Body of pancreas (tissue), 4 donors: ENCODE measurements at places on chromosomes 13 and 19.

DNA sequence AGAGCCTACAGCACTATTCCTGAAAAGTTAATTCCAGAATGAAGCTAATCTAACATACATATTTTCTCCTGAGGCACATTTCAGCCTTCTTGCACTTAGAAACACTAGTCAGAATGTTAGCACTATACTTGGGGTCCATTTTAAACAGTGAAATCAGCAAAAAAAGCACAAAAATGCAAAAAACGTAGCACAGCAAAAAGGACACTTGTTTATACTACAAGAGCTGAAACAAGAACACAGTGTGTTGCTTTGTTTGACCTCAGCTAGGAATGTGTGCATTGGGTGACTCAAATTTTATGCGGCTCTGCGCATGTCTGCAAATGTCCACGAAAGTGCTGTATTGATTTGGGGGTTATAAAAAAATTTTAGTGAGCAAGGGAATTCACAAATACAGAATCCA, 226.2 kb downstream of the KCNRG start:
- no peak overlapping the region for H3K4me3 ChIP-seq
- H3K27ac ChIP-seq, result no peak overlapping the region
- H3K27me3 ChIP-seq, result no peaks in the 10 kb centered on the region
- H3K4me1 ChIP-seq, result no peaks in the 10 kb centered on the region
- H3K36me3 ChIP-seq, result no peaks in the 10 kb centered on the region
- DNase-seq, result no peak

- peak; percentile 56 for DNase-seq
- no peak overlapping the region for H3K4me3 ChIP-seq
- H3K27ac ChIP-seq, result peak overlapping the region; percentile 23
- no peaks in the 10 kb centered on the region for H3K27me3 ChIP-seq
These were observed 1.6 kb upstream of the ADAMTS10 start for GRCh38 chr19:8611877-8612806.

- no peaks in the 10 kb centered on the region for H3K36me3 ChIP-seq
- peaks cover 35% of the 10 kb centered on the region for H3K4me1 ChIP-seq
- H3K4me3 ChIP-seq, result no peak overlapping the region
- no peaks in the 10 kb centered on the region for H3K27me3 ChIP-seq
- DNase-seq, result no peak
These were observed 34.4 kb downstream of the WDFY2 start for GRCh38 chr13:51618626-51619025.

GRCh38 chr13:104571161-104571892, 1505.1 kb upstream of the SLC10A2 start:
- DNase-seq, result peak; percentile 78
- H3K36me3 ChIP-seq, result no peaks in the 10 kb centered on the region
- H3K4me3 ChIP-seq, result no peak overlapping the region
- peak overlapping the region; percentile 62 for H3K27ac ChIP-seq
- no peaks in the 10 kb centered on the region for H3K27me3 ChIP-seq
- peaks cover 9% of the 10 kb centered on the region for H3K4me1 ChIP-seq
